OCI-M1 (cell line): ENCODE measurements at places on chromosomes 1 and 21.

DNA sequence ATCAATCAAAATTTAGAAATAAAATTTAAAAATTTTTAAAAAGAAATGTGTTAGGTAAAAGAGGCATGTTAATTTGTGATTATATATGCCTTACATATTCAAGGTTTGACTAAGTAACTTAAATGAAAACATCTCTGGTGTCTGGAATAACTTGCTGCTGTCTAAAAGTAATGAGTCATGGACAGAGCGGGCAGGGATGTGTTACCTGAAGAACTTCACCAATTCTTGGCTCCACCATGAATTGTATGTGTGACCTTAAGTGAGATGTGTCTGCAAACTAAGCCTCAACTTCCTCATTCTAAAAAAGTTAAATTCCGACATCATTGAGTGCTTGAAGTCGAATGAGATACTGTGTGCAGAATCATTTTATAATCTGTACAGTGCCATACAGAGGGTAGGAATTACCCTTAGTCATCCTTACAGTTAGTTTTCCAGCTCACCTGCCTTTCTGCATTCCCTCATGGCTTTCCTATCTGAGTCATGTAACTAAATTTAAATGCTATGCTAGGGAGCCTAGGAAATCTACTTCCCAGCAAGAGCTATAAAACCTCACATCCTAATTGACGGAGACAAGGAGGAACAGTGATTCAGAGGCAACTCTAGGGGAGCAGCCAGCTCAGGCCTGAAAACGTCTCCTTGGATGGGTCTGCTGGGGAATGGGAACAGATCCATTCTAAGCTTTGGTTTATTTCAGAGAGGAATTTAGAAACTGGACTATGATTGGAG lies 100.7 kb upstream of the TSPAN2 start:
- peak; percentile 51 for DNase-seq

GRCh38 chr1:211829343-211830054 lies 1.1 kb downstream of the LPGAT1 start:
- DNase-seq = peak; percentile 57

DNA sequence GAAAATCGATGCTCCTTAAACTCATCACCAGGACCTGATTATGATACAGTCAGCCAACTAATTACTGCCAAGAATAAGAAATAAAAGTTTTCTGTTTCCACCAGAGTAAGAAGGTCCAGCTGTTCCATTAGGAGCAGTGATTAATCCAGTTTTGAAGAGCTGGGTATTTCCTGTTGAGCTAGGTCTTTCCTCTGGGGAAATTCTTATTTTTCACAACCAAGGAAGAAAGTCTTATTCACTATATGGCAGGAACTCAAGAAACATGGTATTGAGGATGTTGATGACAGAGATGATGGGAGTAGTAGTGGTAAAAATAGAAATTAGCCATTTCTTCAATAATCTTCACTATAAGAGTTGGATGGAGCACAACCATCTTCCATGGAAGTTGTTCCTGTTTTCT lies 374.6 kb upstream of the RUNX1 start:
- no peak for DNase-seq

DNA sequence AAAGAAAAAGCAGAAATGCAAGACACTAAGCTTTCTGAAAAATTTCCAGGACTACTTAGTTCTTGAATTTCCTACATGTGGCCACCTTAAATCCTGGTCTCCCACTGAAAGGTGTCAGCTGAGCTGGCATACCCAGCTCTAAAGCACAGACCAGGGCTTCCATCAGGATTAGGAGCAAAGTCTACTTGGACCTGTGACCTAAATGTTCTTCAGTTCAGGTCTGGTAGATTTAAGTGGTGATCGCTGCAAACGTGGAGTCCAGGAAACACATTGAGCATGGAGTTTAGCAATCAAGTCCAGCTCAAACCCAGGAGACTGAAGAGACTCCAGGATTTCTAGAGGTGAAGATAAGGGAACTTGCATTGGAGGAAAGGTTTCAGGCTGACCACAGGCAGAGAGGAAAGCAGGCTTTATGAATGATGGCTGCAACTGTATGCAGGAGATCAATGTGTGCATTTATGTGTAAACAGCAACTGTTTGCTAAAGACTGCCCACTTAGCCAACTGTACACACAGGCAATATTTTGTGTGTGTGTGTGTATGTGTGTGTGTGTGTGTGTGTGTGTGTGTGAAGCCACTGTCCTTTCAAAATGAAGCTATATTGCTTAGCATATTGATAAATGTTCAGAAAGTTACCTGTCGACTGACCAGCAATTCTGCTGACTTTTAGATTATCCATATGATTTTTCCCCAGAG lies 75.2 kb downstream of the LMX1A start:
- DNase-seq = no peak

DNA sequence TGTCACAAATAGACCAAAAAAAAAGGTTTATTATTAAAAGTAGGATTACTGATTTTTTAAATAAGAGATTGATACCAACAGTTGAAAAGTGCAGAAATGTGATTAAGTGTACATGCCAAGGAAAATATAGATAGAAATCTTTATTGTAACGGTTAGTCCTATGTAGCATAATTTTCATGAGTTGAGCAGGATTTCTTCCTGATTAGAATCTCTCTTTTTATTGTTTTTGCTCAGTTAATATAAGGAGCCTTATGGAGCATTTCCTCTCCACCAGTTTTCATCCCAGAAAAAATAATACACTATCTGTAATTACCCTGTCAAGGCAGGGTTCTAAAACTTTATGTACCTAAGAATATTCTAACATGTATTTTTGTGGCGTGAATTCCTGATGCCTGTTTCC lies 23.4 kb downstream of the CAPZA1 start:
- no peak for DNase-seq

GRCh38 chr21:42037516-42037915 lies 27.4 kb upstream of the ZBTB21 start:
- DNase-seq = peak; percentile 60

DNA sequence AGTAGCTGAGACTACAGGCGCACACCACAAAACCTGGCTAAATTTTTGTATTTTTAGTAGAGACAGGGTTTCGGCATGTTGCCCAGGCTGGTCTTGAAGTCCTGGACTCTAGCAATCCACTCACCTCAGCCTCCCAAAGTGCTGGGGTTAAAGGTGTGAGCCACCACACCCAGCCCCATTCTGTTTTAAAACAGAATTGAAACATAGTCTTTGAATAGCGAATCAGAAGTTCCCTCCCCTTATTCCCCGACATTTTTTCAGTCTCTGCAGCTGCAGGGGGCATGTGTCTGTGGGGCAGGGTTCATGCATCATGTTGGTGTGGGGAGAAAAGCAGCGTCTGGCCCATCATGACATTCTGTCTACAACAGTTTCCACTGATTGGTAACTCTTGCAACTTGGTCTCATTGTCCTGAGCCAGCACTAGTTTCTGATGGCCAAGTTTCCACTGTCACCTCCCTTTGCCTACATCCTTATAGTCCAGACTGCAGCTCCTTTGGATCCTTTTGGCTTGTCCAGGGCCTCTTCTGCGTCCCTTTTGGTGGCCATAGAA lies 15.6 kb upstream of the HHAT start:
- DNase-seq = no peak

DNA sequence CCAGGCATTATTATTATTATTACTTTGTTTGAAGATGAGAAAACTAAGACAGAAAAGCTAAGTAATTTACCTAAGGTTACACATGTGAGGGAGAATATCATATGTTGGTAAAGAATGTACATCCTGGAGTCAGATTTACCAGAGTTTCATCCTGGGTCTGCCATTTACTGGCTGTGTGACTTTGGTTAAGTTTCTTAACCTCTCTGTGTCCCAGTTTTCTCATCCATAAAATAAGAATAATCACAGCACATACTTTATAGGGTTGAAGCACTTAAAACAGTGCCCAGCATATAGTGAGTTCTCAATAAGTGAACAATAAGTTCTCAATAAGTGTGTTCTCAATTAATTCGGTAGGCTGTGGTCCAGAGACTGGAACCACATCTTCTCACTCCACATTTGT lies 32.5 kb downstream of the UBE2U start:
- no peak for DNase-seq

DNA sequence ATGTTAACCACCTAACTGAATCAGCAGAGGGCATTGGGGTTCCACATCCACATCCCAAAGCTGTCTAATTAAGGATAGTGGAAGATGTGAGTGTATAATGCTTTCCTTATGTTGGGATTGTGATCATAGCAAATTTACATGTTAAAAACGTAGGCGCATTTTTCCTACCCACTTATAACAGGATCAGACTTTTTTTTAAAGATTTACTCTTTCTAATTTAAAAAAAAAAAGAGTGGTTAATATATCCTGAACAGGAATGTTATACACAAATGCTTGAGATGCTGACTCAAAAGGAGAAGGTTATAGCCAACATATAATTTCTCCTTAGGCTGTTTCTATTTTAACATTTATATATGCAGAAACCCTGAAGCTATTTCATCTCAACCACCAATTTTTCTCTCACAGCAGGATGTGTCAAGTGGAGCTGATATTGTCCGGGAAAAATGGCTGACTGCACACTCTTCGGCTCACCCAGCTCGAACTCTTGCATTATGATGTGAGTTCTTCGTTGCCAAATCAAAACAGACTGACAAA lies 40.3 kb downstream of the RGS5 start:
- DNase-seq = no peak

DNA sequence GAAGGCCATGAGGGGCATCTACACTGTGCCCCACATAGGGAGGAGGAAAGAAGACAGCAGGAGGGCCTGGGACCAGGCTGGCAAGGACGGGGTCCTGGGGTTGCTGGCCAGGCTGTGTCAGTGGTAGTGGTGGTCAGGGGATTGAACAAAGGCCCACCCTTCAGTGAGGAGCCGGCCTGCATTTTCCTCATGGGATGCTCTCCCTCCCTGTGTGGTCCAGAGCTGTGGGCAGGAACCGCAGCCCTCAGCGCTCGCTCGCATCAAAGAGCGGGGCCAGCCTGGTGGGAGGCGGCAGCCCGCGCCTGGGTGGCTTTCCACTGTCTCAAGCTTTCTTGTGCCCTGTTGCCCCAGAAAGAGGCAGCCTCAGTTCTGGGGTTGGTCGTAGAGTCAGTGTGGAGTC lies 24.8 kb downstream of the LHX4 start:
- DNase-seq = no peak

GRCh38 chr21:17442165-17442564 lies 70.7 kb upstream of the CXADR start:
- no peak for DNase-seq

GRCh38 chr21:27086186-27086585 lies 119.3 kb upstream of the ADAMTS5 start:
- DNase-seq = no peak

GRCh38 chr1:214977110-214977509 lies 105.4 kb upstream of the KCNK2 start:
- DNase-seq = no peak

- DNase-seq = no peak
Observed at GRCh38 chr1:77100875-77101274, 118.4 kb downstream of the PIGK start.

DNA sequence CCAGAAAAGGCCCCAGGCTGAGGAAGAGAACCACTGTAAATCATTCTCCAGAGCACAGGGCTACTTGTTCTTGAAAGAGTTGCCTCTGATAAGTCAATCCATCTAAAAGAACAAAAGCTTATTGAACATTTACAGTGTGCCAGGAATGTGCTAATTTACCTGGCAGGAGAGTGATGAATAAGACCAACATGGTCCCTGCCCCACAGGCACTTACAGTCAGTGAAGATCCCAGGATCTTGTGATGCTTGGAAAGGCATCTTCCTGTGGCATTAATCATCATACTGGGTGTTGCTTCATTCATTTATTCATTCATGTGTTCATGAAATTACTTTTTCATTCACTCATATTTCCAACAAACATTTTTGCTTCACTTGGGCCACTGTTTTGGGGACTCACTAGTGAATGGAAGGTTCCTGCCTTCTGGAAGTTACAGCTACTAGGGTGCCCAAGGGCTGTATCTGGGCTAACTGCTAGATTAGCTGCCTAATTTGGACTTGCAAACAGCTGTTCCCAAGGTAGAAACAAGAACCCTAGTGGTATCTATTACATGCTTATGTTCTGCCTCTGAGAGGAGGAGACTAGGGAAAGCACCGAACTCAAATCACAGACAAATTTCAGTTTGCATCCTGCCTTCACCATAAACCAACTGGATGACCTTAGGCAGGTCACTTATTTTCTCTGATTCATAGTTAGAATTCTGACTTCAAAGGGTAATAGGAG lies 133.5 kb downstream of the CLIC6 start:
- DNase-seq = no peak

GRCh38 chr1:89125913-89126580 lies at the start of gene GBP2:
Gene GBP2, minus strand, starts transcription at chr1:89126114. Its CDS starts 4,148 bp downstream, at chr1:89121966.
- DNase-seq = peak; percentile 93

DNA sequence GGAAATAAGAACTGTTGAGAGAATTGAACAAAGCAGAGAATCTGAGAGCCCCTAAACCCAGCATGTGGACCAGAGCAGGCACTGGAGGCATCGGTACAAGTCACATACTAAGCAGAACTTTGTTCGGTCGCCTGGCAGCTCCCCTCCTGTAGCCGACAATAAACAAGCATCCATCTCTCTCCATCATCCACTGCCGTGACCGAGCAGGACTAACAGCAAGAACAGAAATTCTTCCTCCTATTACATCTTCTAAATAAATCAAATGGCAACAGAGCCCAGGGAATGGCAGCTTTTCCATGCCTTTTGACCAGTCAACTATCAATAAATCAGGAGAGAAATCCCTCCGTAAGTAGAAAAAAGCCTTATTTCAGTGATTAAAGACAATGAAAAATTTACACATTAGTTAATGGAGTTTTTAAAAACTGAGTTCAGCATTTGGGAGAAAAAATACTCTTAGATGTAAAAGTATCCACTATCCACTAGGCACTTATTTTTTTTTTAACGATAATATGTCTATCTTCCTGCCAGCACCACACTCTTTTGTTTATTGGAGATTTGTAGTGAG lies 36.5 kb downstream of the PTPN14 start:
- DNase-seq = no peak

DNA sequence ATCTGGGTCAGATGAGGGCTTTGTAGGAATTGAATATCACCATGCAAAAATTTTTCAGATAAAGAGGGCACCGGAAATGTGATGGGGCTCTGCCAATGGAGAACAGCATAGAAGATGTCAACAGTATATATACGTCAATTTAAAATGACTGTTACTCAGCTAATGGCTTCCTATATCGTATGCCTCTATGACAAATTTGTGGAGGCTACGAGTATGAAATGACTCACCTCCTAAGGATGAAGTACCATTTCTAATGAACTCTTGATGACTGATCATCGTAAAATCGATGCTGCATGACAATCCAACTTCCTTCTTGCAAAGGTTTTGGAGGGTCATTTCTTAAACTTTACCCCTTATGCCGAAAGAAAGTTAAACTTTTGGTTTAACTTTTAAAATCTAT lies 450.3 kb upstream of the ZP4 start:
- DNase-seq = no peak

GRCh38 chr21:45640888-45641479 lies 2.5 kb upstream of the PCBP3 start:
- DNase-seq = no peak
